ENCODE measurements at places on chromosomes 2 and 18. TPM values are rescaled to one million over a fixed set of nuclear protein-coding genes. Genes with fewer than 3 reads are reported as not detected.

DNA sequence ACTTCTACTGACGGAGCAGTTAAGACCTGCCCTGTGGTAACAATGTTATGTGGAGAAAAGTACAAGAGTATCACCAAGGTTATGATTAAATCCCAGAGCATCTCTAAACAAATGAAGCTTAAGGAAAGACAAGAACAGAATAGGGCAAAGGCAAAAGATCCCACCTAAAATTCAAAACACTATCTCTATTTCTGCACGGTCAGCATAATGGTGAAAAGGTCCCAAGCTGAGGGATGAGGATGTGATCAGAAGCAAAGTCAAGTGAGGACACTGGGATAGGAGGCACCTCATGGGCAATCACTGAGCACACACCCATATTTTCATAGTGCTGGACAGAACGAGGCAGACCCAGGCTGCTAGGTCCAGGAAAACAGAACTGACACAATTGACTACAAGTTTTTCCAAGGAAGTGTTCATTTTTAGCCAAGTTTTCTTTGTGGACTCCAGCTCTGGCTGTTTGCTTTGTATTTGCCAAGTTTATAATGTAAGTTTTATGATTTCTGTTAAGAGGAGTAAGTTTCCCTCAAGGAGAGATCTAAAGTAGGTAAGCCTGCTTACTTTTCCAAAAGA, 77.8 kb downstream of the NCKAP5 start:
- DNase-seq, result no peak

HOXD10 gene
- polyA plus RNA-seq, result not detected

DNA sequence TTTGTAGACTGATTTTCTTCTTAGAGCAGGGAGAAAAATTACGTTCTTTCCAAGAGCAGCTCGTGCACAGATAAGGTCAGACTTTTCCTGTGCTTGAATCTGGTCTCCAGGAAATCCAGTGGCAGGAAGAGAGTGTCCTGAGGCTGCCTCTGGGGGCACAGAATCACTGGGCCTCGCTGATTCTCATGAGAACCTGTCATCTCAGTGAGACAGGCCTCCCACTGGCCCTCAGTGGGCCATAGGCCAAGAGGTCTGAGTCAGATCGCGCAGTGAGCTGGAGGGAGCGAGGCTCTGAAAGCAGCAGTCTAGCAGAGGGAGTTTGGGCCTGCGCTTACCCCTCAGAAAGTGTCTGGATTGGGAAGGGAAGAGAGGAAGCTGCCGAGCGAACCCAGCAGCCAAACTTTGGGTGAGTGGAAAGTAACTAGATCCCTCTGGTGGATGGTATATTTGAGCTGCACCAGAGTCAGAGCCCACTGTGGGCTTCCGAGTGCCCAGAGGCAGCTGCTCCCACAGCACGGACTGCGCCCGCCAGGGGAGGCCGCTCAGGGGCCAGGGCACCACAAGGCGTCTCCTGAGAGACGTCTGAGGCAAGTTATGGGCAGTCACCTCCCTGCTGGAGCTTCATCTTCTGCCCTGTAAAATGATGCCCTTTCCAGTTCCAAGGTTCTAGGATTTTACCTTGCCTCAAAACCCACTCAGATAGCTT, 8.2 kb downstream of the GDF7 start:
- DNase-seq, result peak; percentile 77

DNA sequence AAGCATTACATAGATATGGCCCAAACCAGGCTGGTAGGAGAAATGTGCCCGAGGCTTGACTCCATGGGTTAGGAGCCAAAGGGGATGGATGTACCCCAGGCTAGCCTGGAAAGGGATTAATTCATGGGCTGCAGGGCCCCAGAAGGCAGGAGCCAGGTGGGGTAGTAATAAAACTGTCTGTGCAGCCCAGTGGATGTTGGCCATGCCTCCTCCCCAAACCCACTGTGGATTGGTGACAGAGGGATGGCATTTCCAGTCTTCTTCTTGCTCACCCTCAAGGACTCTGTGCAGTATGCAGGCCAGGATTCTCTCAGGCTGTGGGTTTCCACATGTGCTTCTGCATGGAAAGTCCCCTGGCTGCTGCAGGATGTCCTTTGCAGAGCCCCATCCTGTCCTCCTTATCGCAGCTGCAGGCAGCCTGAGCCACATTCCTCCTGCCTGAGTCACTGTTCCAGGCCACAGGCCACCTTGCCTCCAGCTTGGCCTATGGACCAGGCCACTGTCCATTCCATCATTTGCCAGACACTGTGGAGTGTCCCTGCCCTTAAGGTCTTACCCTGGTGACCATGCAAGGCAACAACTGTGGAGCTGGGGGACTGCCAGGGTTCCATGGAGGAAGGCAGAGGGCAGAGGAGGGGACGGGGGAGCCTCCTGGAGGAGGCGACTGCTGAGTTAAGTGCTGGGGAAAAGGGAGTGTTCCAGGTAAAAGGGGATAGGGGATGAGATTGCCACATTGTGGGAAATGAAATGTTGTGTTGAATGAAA, 38.9 kb downstream of the INO80C start:
- DNase-seq, result peak; percentile 74

ANKRD30BL gene
- not detected for polyA plus RNA-seq

EML4 gene
- 62.7 TPM for polyA plus RNA-seq

ZNF519 gene
- 2.7 TPM for polyA plus RNA-seq

GRCh38 chr2:1708476-1709334, 35.6 kb downstream of the PXDN start:
- no peak for DNase-seq

VWA3B gene
- polyA plus RNA-seq, result not detected

CFAP221 gene
- polyA plus RNA-seq, result 0.07 TPM

- no peak for DNase-seq
Observed at GRCh38 chr2:151904807-151905206, 76.6 kb upstream of the ARL5A start.

GRCh38 chr2:103656558-103656957, 894.7 kb downstream of the TMEM182 start:
- no peak for DNase-seq

DNA sequence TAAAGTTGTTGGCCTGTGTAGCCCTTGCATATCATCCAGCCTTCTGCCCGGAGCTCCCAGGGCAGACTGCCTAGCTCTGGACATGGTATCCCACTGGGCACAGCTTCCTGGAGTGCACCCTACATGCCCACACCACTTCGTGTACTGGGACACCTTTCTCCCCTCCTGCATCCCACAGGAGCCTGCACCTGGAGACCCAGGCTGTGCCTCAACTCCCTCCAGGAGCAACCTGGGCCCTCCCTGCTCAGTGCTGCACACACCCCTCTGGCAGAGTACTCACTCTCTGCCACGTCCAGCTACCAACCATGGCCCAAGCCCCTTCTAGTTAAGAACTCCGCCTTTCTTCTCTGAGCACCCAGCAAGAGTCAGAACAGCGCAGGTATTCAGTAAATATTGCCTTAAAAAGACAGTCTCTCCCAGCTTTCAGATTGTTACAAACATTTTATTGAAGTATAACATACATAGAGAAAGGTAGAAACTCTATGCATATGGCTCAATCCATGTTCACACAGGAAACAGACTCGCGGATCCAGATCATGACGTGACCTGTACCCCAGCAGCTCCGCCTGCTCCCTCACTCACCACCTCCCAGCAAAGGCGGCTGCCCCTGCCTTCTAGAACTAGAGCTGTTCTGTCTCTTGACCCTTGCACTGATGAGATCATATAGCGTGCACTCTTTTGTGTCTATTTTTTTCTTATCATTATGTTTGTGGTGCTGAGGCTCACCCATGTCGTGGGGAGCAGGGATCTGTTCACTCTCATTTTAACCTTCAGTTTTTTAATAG, 98.4 kb upstream of the MYCN start:
- DNase-seq, result no peak

DNA sequence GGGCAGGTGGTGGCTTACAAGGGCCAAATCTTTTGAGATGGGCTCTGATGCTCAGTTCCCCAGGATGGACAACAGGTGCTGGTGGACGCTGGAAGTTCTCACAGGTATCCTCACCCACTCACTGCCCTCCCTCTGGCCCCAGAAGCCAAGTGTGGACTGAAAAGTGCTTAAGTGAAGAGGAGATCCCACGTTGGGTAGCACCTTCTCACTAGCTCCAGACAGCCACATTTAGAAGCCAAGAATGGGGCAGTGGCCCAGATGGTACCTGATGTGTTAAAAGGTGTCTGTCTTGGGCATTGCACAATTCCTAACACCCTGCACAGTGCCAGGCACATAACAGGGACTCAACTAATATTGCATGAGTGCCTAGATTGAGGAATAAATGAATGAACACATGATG, 115.3 kb upstream of the TEX51 start:
- no peak for DNase-seq

HRH4 gene
- not detected for polyA plus RNA-seq

DNA sequence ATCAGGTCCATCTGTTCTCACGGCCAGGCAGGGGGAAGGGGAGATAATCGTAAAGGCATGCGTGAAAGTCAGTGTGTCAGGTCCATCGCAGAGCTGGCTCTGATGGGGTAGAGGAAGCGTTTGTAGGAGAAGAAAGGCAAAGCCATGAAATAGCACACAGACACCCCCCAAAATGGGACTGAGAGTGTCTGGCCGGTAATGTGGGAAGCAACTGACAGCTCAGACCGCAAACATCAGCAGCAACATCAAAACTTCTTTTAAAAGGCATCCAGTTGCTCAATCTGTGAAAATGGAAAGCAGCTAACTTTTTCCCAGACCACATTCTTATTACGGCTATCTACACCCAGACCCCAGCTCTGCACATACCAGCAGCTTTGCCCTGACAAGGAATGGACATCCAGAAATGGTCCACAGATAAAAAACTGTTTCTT, 232.6 kb downstream of the EN1 start:
- DNase-seq, result peak; percentile 43

- no peak for DNase-seq
Observed at GRCh38 chr2:212979799-212980198, 171.6 kb downstream of the IKZF2 start.

GRCh38 chr2:127173057-127173456, 47.0 kb downstream of the CYP27C1 start:
- DNase-seq, result peak; percentile 94

All from fibroblast of lung (primary cell).